ENCODE measurements at places on chromosomes 3 and 15.

GRCh38 chr3:148101061-148101460 is 596.6 kb upstream of the AGTR1 start:
- no peak for DNase-seq

DNA sequence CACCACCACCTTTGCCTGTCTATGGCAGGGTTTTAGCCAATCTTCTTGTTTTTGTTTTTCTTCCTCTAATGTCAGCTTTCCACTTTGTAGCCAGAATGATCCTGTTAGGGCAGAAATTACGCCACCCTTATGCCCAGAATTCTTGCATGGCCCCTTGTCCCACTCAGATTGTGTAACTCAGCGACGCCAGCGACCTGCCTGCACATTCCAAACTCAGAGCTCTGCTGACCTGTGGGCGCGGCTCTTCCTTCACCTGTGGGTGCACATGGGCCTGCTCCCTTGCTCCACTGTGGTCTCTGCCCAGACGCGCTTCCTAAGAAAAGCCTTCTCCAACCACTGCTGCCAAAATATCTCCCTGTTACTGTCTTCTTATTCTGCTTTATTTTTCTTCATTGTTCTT is 45.0 kb downstream of the MED12L start:
- no peak for DNase-seq

DNA sequence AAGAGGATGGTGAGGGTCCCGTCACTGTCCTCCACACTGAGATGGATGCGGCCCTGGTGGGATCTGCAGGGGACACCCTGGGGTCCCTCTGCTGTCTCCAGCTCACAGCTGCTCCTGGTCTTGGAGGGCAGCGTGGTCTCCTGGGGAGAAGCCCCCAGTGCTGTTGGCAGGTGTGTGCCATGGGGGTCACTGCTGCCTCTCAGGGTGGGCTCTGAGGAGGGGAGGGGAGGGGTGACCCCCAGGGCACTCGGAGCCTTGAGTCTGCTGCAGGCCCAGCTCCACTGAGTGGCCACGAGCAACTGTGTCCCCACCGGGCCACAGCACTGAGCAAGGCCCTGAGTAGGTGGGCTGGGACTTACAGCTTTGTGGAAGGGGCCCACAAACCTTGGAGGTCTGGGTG is 34.7 kb downstream of the KLHL25 start:
- DNase-seq: no peak

DNA sequence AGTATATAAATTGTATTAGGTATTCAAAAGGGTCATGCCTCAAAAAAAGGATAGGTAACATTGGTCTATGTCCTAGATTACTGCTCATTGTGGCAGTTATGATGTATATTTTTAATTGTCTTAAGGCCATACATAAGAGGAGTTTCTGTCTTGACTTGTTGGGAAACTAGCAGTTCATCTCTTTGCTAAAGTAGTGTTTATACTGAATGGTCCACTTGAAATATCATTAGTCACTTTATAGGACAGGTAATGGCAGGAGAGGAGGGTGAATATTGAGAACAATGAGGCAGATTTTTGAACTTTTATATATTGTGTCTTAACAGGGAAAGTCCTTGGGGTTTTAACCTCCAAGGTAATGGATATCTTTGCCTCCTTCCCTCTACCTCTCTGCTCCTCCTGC is 58.4 kb downstream of the TP63 start:
- DNase-seq: no peak

DNA sequence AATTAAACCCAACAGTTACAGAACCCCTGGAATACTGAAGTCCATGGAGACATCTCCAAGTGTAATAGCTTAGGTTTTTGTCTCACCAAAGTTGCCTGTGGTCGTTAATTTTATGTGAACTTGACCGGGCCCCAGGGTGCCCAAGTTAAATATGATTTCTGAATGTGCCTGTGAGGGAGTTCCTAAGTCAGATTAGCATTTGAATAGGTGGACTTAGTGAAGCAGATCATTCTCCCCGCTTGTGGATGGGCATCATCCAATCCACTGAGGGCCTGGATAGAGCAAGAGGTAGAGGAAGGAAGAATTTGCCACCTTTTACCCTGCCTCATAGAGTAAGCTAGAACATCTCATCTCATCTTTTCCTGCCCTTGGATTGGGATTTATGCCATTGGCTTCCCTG is 203.0 kb downstream of the MYRIP start:
- DNase-seq: no peak

DNA sequence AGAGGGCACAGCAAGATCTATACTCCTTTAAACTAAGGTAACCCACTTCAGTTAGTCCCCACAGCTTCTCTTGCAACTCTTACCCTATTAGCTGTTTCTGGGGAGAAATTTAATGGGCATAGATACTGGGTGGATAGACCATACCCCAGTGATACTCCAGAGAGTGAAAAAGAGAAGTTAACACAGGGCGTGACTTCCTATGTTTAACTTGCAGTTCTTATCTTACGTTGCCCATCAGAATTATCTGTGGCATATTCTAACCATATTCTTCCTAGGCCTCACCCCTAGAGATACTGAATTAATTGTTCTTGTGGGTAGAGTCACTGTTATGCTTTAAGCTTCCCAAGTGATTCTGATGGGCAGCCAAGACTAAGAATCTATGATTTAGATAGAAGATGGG is 485.4 kb upstream of the TPRG1 start:
- DNase-seq: no peak

DNA sequence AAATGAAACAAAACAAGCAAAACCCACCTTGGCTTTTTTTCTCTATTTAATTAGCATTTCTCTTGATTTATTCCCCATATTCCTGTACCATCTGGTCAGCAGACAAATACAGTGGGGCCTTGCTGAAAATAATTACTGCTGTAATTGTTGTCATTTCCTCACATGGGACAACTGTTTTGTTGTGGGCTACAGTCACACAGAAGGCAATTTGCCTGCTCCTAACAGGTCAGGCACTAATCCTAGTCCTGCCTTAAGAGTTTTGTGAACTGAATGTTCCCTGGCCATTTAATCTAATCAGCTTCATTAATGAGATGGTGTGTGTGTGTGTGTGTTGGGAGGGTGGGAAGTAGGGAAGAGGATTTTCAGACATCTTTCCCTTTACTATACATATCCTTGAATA is 11.6 kb downstream of the TRPC1 start:
- no peak for DNase-seq

DNA sequence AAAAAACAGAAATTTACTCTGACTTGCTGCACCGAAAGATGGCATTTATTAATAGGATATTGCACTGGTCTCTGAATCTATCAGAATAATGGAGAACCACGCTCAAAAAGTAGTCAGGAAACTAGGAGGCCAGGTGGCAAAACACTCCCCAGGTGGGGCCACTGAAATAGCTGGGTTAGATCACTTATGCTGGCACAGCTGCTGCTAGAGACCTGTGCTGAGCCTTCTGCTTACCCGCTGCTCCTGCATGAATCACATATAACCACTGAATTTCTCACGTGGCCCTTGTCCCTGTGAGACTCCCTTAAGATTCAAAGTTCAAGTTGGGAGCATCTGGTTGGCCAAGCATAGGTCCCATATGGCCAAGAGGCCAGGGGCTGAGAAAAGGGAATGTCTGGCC is 66.0 kb upstream of the OXTR start:
- no peak for DNase-seq

GRCh38 chr3:5087209-5087608 is 34.9 kb upstream of the ARL8B start:
- no peak for DNase-seq

GRCh38 chr15:41853831-41854230 is 15.2 kb downstream of the PLA2G4B start:
- DNase-seq: no peak

- DNase-seq: no peak
Observed at GRCh38 chr3:33456756-33457155, 16.6 kb upstream of the UBP1 start.

- DNase-seq: no peak
Observed at GRCh38 chr3:132925256-132925930, 112.8 kb upstream of the TMEM108 start.

GRCh38 chr15:22258398-22259150 is 178.2 kb downstream of the OR4M2 start:
- DNase-seq: no peak

- no peak for DNase-seq
Observed at GRCh38 chr15:70358871-70359647, 261.3 kb upstream of the TLE3 start.

DNA sequence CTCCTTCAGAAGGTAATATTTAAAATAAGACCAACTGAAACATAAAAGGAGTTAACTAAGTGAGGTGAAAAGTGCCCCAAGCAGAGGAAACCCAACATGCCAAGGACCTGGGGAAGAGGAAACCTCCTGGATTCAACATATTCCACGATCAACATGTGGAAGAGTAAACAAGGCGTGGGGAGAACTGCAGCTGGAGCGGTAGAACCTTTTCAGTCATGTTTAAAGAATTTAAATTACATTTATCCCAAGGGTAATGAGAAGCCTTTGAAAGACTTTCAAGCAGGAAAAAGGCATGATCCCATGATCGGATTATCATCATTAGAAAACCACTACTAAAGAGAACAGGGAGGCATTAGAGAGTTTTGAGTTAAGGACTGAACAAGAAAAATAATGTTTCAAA is 330.7 kb downstream of the FHIT start:
- DNase-seq: no peak

DNA sequence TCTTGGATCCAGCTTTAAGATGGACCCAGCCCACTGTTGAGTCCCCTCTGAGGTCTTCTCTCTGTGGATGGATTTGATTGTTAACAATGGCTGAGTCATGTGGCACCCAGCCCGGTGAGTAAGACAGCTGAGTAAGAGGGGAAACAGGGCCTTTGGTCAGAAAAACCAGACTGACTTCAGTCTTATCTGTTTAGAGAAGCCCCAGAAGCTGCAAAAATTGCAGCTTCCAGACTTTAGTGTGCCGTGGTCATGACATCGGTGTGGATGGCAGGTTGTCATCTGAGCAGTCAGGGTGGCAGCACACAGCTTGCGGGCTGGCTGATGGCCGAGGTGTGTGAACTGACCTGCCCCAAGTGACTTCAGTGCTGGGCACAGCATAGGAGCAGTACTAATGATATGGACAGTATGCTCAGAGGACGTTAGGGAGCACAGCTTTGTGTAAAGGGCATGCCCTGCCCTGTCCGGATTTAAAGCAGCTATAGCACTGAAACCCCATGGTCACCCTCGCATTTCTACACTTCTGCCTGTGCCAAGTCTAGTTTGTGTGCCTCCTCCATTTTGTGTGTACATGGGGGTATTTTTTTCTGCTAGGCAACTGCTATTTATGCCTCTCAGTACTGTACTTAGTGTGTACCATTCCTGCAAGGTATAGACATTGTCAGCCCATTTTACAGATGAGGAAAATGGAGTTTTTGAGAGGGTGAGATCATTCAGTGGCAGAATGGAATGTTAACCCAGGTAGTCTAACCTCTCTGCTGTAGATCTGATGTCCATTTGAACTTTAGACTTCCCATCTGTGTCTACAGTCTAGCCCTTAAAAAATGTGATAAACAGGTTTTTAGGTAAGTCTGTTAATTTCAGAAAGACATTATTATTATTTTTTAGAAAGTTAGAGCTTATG is 44.4 kb downstream of the FLNB start:
- DNase-seq: no peak

DNA sequence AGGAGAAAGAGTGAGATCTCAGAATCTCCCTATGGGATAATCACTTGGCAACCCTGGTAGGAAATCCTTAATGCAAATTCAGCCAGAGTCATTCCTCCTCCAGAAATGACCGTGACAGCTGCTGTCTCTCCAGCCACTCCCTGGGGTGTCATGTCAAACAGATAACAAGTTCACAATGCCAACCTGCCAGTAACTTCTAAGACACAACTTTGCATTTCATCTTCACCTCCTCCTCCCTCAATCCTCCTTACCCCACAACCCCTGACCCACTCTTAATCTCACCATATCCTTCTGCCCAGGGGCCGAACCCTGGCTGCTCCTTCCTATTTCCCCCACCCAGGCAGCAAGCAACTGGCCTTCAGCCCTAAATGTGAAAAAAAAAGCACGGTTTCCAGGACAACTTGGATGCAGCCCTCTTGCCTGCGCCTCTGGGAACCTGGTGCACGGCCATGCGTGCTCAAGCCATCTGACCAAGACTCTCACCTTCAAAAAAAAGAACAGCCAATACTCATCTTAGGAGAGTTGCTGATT is 166.0 kb downstream of the NTRK3 start:
- DNase-seq: no peak

Data from activated CD4-positive, alpha-beta T cell treated with anti-CD3 and anti-CD28 coated beads for 4 hours (primary cell).